ENCODE measurements at places on chromosomes 7 and 10.

DNA sequence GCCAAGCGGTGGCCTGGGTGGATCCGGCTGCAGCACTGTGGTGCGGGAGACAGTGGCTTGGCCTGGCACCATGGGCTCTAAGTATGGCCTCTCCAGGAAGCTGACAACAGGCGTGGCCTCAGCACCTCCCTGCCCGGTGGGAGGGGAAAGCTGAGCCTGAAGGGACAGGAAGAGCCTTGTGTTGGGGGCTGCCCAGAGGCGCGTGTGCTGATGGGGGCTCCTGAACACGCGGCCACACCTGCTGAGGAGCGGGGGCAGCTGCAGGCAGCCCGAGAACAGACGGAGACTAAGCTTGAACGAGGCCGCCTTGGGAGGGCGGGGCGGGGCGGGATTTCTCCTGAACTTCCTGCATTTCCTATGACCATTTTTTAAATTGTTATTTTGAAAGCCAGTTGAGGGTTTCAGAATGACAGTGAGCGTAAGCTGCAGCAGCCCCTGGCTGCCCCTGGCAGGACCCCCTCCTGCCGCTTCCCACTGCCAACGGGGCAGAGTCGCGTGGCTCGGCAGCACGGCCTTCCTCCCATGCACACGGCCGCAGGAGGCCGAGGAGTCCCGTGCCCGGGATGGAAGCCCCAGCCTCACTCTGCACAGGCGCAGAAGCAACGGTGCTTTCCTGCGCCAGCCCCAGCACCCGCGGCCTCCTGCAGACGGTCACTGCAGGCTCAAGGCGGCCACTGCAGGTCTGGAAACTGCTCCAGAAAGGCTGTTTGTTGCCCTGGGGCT lies 43.2 kb downstream of the DPYSL4 start:
- DNase-seq, result no peak

GRCh38 chr7:86643561-86644281 lies at the start of gene GRM3:
Gene GRM3 (plus strand): TSS chr7:86643909. CDS start chr7:86765146, 121,237 bp downstream.
- DNase-seq, result no peak

DNA sequence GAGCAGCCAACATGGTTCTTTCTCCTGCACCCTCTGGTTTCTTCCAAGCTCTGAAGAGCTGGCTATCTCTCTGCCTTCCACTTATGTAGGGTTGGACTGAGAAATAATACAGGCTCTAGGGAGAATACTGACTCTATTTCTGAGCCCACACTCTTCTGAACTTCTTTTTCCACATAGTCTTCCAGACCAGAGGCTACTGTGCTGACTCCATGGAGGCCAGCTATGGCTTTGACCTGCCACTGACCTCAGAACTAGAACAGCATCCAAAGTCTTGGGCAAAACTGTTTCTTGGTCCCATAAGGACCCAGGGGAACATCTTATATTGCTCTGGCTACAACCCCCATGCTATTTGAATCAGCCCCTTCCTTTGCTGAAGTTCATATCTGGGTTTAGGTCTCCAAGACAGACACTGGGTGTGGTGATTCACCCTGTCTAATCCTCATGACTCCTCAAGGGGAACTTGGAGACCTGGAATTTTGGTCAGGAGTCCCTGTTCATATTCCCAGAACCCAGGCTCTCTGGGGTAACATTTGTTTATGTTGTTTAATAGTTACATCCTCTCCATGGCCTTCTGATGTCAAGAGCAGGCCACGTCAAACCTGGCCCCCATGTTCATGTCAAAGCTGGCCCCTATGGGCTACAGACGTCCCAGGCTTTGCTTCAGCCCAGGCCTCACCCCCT lies 12.1 kb upstream of the PLAU start:
- DNase-seq, result no peak

DNA sequence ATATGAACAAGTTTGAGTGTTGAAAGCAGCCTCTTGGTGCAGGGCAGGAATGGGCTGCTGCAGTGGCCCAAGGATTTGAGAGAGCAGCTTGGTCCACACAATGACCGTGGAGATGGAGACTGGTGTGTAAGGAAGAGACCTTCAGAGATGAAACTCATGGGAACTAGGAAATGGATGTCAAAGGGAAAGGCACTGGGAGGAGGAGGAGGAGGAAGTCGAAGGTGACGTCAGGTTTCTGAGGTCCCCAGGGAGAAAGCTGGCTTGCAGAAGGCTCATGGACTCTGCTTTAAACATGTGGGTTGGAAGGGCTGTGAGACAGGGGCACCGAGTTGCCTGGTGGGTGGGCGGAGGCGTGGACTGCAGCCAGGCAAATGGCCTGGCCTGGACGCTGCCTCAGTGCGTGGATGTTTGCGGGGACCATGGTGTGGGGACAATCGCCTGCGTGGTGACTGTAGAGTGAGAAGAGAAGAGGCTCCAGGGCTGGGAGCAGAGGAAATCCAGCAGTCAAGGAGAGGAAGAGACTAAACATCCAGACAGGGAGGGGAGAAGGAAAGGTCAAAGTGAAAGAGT lies 14.6 kb downstream of the C10orf71 start:
- no peak for DNase-seq

- DNase-seq, result no peak
Measured at GRCh38 chr7:151339651-151340382, 1.8 kb upstream of the NUB1 start.

GRCh38 chr10:103692436-103692951 lies 162.9 kb downstream of the SH3PXD2A start:
- peak; percentile 15 for DNase-seq

GRCh38 chr7:71517940-71518699 lies 386.2 kb downstream of the GALNT17 start:
- no peak for DNase-seq

DNA sequence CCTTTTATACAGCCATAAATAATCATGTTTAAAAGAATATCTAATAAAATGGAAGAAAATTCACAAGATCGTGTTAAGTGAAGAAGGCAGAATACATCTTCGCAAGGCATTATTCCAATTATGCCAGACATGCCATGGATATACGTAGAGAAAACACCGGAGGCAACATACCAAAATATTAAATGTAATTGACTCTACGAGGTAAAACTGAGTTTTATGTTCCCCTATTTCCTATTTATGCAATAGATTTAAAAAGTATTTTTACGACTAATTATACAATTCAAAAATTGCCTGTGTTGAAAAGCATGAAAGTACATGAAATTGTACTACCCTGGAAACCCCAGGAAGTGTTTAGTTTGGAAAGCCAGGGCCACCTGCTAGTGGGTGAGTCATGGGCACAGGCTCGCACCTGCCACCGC lies 936 bp upstream of the REPIN1 start:
- DNase-seq, result no peak

DNA sequence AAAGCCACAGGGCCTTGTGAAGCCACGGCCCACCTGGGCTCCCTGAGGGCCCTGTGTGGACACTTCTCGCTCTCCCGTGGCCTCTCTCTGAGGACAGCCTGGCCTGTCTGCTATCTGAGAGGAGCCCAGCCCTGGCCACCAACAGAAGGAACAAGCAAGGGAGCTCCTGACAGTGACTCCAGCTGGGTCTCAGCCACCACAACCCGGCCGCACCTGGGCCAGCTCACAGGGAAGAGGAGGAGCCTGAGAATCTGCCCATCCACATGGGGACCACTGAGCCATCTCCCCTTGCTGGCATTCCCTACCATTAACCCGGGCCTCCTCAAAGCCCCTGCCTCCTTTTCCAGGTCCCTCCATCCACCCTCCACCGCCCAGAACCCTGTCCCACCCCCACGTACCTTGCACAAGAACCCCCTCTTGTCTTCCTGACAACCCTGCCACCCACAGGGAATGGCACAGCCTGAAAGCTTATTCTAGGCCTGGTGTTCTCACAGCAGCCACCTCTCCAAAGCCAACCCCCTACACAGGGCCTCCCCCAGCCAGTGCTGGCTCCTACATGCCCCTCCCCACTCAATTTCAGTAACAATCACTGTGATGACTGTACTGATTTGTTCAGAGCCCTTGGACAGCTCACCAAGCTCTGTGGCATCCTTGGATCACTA lies 120.2 kb downstream of the GRID1 start:
- DNase-seq, result no peak

DNA sequence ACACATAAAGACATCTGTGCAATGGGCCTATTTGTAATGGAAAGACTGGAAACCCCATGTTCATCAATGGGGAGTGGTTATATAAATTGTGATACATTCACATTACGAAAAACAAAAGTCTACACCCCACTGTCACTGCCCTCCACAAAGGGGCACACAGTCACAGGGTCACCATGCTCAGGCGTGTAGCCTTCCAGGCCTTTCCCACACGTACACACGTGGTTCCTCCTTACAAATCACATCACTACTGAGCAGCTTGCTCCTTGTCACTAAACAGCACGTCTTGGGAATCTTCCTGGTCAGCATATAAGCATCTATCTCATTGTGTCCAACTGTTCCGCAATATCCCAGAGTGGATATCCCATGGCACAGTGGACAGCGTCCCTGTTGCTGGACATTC lies 163.1 kb downstream of the SLIT1 start:
- DNase-seq, result no peak

- no peak for DNase-seq
Measured at GRCh38 chr7:2553831-2554581, 1.3 kb downstream of the BRAT1 start.

- DNase-seq, result no peak
Measured at GRCh38 chr10:60908896-60909295, 35.1 kb downstream of the RHOBTB1 start.

DNA sequence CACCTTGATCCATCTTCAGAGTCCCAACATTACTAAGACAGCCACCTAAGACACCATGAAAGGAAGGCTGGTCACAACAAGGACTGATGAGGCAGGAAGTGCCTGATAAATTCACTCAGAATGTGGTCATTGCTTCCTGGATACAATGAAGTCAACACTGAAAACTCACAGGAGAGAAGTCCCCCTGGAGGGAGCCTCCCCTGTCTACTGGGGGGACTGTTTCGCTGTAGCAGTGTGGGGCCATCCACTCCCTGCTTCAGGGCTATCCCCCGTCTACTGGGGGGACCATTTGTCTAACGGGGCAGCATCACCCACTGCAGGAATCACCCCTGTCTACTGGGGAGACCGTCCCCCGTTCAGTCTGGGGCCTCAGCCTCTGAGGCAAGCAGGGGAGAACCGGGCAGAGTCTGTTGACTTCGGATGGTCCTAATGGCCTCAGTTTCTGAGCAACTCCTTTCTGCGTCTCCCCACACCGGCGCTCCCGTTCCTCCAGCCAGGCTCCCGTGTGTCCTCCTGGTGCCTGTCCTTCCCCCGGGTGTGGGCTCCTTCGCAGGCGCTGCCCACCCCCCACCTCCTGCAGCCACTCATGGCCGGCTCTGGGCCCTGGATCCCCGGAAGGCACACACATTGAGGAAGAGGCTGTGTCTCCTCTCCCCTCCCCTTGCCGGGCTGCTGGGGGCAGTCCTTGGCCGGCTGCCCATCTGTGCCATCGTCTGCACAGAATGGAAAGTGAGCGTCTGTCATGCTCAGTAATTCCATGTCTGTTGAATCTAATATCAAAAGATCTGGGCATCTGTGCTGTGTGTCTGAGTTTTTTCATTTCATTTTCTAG lies 59.9 kb upstream of the DNAJB6 start:
- DNase-seq, result peak; percentile 25

- no peak for DNase-seq
Measured at GRCh38 chr7:118734541-118734940, 510.0 kb downstream of the ANKRD7 start.

DNA sequence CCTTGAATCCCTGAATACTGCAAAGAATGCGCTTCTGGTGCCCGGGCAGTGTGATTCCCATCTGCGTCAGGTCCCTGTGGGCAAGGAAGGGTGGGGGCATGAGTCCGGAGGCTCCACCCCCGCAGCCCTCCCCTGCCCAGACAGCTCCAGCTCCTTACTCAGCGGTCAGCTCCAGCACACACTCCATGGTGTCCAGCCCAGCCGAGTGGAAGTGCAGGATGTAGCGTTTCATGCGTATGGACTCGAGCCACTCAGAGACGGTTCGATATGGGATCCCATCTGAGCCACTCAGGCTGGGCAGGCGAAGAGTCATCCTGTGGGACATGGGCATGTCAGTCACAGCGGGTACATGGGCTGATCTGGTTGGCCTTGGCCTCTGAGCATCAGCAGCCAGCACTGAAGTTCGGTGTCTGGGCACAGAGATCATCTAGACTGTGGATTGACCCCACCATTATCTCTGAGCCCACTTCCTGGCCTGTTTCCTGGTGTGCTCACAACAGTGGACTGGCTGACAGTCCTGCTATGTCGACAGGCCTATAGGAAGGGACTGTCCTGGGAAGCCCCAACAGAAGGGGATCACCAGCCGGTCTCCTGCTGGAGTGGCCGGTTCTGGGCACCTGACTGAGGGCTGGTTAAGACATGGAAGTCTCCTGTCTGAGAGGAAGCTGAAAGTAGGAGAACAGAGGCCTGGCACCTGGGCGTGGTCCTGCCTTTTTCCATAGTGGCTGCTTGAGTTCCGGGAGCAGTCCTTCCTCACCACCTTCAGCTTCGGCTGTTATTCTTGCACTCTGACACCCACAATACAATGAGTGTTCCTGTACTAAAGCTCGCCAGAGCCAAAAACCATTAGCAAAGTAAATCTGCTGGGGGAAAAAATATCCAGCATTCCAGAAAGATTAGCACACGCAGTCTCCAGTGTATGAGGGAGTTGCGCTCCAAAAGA lies 10.6 kb downstream of the ZYX start:
- DNase-seq, result no peak

DNA sequence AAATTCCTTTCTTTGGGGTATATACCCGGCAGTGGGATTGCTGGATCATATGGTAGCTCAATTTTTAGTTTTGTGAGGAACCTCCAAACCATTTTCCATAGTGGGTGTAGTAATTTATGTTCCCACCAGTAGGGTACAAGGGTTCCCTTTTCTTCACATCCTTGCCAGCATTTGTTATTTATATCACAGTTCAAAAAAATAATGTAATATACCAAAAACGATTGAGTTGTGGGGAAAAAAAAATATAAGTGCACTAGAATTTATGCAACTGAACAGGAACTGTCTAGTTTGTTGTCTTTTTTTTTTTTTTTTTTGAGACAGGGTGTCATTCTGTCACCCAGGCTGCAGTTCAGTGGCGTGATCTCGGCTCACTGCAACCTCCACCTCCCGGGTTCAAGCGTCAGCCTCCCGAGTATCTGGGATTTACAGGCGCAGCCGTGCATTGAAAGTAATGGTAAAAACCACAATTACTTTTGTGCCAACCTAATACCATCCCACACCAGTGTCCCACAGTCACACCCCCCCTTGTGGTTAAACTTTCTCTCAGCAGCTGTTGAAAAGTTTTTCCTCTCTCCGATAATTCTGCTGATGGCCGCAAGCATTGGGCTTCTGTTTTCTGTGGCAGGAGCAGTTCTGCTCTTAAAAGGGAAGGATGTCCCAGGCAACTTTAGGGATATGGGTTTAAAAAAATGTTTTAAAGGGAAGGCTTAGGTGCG lies 6.8 kb upstream of the LAT2 start:
- no peak for DNase-seq

- DNase-seq, result no peak
Measured at GRCh38 chr7:66110856-66111255, 3.8 kb upstream of the CRCP start.

DNA sequence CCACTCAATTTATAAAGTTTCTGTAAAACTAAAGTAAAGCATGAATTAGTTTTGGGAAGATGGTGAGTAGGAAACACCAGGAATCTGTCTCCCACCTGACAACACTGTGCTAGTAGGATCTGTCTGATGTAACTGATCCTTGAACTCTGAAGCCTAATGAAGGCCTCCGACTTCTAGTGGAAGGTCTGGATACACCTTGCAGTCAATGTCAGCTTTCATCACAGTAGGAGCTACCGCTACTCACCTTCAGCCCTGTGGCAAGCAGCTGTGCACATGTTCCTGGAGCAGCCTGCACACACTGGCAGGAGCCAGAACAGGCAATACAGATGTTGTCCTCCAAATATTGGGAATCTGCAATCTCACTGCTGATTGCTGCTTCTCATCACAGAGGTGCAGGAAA lies 471.4 kb downstream of the PTPRN2 start:
- DNase-seq, result no peak

Data from T-helper 22 cell (primary cell).